ENCODE measurements at places on chromosomes 7 and 10.

GRCh38 chr7:42587806-42588205 lies 324.1 kb downstream of the C7orf25 start:
- DNase-seq: no peak

GRCh38 chr10:132245056-132245455 lies 58.3 kb downstream of the DPYSL4 start:
- no peak for DNase-seq

GRCh38 chr7:98329100-98329790 lies 47.8 kb downstream of the BRI3 start:
- peak; percentile 49 for DNase-seq

DNA sequence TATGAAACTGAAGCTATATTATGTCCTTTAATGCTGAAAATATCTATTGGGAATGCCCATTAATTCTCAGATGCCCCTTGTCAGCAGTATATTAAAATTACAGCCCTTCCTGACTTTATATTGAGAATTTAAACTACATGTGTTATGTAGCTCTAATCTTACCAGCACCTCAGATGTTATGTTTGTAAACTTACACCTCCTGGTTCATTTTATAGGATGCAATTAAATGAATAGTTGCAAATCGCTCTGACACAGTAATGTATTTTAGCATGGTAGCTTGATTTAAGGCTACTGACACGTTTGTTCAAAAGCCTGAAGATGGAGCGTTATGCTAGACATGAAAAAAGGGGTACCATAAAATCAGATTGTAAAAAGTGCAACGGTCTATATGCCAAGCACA lies 35.0 kb upstream of the MET start:
- DNase-seq: no peak

DNA sequence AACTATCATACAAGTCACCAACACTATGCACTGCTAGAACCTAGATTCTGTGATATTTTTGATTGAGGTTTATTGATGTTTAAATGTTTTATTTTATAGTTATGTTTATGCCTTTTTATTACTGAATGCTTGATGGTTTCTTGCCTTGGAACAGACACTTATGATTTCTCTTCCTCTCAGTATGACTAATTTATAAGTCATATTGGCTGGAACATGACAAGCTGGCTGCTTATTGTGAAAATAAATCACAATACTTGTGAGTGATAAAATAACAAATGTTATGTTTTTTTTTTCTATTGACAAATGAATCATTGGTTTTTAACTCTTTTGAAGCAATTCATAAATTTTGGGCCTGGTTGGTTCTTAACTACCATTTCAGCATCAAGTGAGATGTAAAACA lies 142.0 kb upstream of the MALRD1 start:
- no peak for DNase-seq

All from right cardiac atrium (tissue), 5 donors.